ENCODE measurements at places on chromosomes 16 and 17.

GRCh38 chr17:44183024-44183423, 3.7 kb upstream of the TMUB2 start:
- DNase-seq = no peak

- peak; percentile 89 for DNase-seq
These were observed 24.7 kb downstream of the IL21R start for GRCh38 chr16:27426423-27427408.

- peak; percentile 39 for DNase-seq
These were observed at the start of gene FN3K for GRCh38 chr17:82734987-82735866. Gene FN3K, plus strand, starts transcription at chr17:82735615. Its CDS starts 22 bp downstream, at chr17:82735637.

- peak; percentile 51 for DNase-seq
These were observed 491 bp downstream of the IST1 start for GRCh38 chr16:71895679-71896365.

DNA sequence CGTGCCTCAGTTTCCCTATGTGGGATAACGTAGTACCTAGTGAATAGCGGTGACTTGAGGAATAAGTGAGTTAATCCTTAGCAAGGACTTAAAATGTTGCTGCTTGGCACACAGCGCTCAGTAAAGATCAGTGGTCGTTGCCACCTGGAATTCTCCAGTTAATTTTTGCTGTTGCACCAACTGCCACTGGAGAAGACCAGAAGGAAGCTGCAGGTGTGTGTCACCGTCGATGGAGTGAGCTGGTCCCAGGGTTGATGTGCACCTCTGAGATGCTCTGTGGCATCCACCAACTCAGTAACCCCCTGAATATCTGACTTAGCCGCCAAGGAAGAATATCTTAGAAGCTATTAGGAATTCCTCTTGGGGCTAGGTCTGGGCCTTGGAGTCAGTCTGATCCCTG, 4.1 kb downstream of the ABCC1 start:
- no peak for DNase-seq

DNA sequence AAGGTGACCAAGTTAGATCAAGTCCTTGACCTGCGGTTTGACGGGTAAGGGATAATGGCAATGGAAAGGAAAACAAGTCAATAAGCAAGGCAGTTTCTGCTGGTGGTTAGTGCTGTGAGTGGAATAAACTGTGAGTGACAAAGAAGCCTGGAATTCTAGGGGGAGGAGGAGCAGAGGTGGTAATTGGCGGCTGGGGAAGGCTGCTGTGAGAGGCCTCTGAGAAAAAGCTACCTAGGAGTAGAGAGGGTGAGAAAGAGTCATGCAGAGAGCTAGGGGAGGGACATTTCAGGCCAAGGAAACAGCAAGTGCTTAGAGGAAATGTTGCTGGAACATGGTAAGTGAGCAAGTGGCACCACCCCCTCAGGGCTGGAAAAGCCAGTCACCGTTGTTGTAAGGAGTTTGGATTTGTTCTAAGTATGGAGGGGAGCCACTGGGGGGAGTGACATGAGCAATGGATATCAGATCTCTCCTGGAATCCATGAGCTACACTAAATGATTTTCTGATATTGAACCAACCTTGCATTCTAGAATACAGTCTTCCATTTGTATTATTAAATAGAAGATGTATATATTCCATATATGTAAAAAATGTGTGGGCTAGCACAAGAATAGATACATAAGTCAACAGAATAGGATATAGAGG, 6.7 kb downstream of the NLRC3 start:
- DNase-seq = no peak

- DNase-seq = no peak
These were observed 679.6 kb downstream of the HS3ST4 start for GRCh38 chr16:26371349-26371869.

GRCh38 chr17:46745376-46745775, 73.1 kb downstream of the WNT3 start:
- DNase-seq = no peak

GRCh38 chr17:74210191-74211140, 2.9 kb upstream of the TTYH2 start:
- DNase-seq = peak; percentile 53

GRCh38 chr16:57115514-57116182, 23.3 kb downstream of the CPNE2 start:
- peak; percentile 67 for DNase-seq

- no peak for DNase-seq
These were observed 1.9 kb upstream of the UNC13D start for GRCh38 chr17:75845933-75846691.

GRCh38 chr17:80804466-80804865, 187.2 kb upstream of the CHMP6 start:
- no peak for DNase-seq

DNA sequence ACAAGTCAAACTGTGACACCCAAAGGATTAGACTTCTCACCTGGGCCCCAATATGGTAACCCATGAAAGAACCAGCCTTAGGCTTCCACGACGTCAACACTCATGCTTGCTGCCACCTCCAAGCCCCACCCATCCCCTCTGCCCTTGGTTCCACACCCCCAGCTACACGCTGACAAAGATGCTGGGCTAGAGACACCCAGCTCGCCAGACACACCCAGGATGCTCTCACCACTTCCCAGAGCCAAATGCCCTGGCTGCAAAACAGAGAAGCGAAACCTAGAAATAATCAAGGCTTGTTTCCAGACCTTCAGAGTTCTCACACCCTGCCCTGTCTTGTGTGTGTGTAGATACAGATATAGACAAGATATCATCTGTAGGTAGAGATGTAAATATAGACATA, 26.0 kb upstream of the ADCY9 start:
- DNase-seq = no peak

DNA sequence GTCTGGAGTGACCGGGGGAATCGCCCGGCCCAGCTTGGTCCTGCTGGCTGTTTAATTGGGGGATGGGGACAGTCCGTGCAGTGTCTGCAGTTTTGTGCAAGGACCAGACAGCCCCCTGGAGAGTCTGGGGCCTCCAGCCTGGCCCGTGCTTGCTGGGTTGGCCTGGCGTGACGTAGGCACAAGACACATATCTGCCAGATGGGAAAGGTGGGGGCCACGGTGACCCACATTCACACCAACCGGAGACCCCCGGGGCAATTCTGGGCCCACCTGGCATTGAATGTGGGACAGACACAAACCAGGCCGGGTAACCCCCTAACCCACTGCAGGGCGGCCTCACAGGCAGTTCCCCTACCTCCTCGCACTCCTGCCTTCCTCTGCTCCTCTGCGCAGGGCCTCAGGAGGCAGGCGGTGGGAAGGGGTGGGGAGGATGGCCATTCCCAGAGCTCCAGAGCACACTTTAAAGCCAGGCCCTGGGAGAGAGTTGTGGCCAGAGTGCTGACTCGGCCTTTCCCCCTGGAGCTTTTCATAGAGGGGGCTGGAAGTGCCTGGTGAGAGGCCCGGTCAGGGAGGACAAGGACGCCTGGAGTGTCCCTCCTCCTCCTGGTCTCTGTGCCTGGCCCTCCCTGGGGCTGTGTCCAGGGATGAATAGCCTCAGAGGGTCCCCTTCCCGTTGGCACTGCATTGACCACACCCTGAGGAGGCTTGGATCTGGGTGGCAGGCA, 1.5 kb downstream of the MRC2 start:
- peak; percentile 82 for DNase-seq

DNA sequence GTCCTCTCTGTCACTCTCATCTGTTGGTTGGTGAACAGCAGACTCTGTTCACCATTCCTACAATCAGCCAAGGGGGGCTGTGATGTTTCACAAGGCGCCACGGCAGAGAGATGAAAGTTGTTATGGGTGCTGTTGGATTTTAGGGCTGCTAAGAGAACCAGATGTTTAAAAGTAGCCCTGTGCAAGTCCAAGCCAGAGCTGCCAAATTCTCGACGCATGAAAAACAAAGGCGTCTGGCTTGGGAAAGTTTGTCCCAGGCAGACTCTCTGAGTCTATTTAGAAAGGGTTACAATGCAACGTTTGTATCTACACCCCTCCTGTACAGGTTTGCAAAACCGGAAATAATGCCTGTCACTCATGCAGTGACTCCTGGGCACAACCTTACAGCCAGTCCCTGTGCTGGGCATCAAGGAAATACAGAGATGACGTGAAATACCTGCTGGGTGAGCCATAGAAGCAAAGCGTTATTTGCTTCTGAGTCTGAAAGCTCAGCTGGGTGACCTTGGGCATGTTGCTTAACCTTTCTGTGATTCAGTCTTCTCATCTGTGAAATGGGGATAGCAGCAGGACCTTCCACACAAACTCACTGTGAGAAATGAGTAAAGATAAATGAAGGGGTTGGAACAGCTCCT, 74.8 kb downstream of the XYLT1 start:
- no peak for DNase-seq

GRCh38 chr16:24208710-24209109, 47.4 kb upstream of the CACNG3 start:
- DNase-seq = no peak

DNA sequence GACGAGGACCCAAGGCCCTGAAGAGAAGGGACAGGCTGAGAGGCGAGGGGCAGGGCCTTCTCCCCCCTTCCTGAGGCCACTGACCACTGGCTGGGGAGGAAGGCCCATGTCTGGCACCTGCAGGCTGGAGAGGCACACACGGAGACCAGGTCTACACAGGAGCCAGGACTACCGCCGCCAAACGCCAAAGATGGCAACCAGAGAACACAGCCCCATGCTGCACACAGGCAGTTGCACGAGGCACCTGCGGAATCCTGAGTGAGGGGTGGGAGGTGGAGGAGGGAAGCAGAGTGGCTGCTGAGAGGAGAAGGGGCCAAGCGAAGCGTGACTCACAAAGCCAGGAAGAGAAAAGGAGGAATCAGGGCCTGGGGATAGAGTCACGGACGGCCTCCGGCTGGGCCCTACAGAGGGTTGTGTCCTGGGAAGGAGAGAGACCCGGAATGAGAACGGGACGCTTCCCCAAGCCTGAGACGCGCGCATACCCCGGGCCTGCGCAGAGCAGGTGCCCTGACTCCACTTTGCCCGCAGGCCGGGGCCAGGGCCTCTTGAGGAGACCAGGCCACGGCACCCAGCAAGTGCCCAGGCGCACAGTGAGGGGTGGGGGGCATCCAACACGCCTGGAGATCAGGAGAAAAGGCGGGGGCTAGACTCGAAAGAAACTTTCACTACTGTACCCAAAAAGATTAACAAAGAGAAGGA, 28.7 kb upstream of the C16orf95 start:
- DNase-seq = no peak

- no peak for DNase-seq
These were observed 6.6 kb upstream of the NR1D1 start for GRCh38 chr17:40106760-40107521.

DNA sequence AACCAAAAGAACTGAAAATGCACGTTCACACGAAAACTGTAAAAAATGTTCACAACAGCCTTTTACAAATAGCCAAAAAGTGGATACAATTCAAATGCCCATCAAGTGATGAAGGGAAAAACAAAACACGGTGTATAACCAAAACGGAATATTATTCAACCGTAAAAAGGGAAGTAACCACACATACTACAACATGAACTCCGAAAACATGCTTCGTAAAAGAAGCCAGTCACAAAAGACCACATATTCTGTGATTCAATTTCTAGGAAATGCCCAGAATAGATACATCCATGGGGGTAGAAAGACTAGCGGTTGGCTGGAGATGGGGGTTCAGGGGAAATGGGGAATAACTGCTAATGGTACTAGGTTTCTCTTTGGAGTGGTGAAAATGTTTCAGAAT, 81.5 kb upstream of the TRAP1 start:
- DNase-seq = no peak

DNA sequence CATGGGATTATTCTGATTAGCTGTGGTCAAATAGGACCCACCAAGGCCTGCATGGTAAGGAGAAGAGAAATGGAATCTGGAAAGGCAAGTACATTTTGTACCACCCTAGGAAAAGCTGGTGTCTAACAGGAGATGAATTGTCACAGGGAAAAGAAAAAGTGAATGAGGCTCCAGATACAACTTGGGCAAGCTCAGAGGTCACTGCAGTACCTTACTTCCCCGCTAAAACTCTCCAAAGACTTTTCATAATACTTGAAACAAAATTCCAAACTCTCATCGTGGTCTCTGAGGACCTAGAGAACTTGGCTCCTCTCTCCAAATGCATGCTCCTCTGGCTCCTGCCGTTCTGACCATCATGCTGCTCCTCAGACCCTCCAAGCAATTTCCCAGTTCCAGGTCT, 262.8 kb downstream of the GRIN2A start:
- DNase-seq = no peak

DNA sequence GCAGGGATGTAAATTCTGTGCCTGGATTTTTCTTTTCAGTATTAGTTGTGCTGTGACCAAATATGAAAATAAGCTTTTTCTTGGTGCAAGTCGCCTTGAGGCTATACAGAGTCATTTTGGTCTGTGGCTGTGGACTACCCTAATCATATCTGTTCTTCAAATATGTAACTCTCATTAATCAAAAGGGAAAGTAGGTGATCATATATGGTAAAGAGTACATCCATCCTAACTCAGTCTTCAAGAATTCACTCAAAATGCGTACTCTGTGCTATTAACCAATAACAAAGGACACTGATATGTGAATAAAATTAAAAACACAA, 2.6 kb downstream of the CPD start:
- DNase-seq = no peak

- no peak for DNase-seq
These were observed 8.9 kb downstream of the RHBDF2 start for GRCh38 chr17:76492123-76492988.
